ENCODE measurements at places on chromosomes 5 and 9.

GRCh38 chr5:73748510-73749400 is 122.8 kb downstream of the ARHGEF28 start:
- DNase-seq: no peak

- DNase-seq: no peak
These were observed 58.3 kb upstream of the NOTCH1 start for GRCh38 chr9:136603901-136604814.

DNA sequence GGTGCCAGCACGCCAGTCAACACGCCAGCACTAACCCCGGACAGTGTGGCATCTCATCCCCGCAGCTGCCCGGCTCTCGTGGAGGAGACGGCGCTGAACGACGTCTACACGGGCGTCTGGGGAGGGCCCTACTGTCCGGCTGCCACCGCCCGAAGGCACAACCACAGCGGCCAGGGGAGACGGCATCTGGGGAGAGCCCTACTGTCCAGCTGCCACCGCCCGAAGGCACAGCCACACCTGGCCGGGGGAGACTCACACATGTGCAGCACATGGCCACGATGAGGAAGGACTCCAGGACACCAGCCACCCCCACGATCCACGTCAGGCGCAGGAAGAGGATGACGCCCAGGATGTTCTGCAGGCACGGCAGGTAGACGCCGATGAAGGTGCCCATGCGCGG is 23.1 kb downstream of the SLC12A7 start:
- no peak for DNase-seq

DNA sequence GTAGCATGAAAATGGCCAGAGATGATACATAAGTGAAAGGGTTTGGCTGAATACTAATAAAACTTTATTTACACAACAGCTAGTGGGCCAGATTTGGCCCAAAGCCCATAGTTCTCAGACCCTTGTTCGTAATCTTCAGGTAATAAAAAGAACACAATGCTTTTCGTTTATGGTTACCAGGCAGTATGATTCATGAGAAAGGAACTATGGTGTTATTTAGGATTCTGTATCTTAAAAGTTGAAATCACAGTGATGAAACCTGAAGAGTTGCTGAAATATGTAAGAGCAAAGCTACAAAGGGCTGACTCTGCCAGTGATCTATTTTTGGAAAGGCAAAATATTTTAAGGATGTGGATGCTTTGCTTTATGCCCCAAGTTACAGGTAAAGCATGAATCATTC is 192.7 kb downstream of the SMC2 start:
- DNase-seq: no peak

DNA sequence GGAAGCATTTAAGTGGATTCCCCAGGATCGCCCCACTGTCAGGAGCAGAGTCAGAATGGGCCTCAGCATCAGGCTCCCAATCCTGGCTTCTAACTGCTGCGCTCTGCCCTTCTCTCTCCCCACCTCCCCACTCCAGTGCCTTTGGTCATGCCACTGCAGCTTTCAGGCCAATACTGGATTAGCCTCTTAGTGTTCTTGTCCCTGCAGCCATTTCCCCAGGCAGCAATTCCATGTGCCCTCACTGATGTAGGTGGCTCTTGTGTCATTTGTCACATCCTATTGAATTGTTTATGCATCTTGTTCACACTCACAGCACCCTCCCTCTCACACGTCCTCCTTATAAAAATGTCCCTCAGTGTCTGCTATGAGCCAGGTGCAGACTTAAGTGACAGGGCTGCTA is 544.2 kb upstream of the DAP start:
- DNase-seq: no peak

- peak; percentile 51 for DNase-seq
These were observed 5.4 kb downstream of the RAD17 start for GRCh38 chr5:69374911-69375446.

- no peak for DNase-seq
These were observed 642.3 kb downstream of the DMRTA1 start for GRCh38 chr9:23088932-23089364.

DNA sequence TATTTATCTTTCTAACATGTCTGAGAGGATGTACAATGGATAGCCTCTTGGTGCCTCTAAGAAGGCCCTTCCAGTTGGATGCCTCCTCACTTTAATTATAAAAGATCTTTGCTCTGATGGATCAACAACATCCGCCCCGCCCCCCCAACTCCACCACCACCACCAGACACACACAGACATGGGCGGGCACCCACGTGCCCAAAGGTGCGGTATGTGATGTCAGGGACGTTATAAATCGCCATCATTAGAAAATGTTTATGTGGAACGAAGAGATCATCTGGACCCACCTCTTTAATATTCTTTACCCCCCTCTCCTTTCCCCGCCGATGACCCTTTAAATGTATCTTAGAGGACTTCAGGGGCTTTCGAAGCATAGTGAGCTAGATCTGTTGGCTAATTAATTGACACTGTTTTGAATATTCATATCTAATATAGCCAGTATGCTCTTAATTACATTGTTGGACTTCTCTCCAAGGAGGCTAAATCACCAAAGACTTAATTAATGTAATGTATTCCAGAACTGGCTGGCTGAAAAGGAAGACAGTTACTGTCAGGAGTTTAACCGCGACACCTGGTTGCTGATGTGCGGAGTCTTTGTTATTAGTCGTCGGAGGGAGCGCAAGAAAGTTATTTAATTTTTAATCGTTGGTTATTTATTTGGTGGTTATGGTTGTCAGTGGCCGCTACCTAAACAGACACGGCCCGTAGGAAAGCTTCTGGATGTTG is 6.1 kb upstream of the FOXB2 start:
- DNase-seq: no peak

- peak; percentile 76 for DNase-seq
These were observed 116.0 kb downstream of the AUH start for GRCh38 chr9:91245431-91246313.

DNA sequence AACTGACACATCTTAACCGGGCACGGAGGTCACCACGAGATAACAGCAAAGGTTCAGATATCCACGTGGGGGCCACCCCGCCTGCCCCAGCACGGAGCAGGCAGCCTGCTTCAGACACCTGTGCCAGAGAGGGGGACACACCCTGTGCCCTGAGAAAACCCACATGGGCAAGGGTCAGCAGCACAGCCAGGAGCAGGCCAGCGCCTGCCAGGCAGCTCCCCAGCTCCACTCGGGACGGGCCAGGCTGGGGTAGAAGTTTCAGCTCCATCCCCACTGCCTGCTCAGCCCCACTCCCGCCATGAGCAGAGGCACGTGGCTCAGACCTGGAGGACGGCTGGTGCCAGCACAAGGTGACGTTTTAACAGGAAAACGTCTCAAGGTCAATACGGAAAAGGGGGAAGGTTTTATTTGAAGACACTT is 22.2 kb downstream of the SLC12A7 start:
- no peak for DNase-seq

All from activated CD4-positive, alpha-beta T cell treated with anti-CD3 and anti-CD28 coated beads, Interleukin-2, amount 10 ng/mL, durations not matched to agents 24 days and 14 days (primary cell).